ENCODE measurements at places on chromosomes 5 and 9.

DNA sequence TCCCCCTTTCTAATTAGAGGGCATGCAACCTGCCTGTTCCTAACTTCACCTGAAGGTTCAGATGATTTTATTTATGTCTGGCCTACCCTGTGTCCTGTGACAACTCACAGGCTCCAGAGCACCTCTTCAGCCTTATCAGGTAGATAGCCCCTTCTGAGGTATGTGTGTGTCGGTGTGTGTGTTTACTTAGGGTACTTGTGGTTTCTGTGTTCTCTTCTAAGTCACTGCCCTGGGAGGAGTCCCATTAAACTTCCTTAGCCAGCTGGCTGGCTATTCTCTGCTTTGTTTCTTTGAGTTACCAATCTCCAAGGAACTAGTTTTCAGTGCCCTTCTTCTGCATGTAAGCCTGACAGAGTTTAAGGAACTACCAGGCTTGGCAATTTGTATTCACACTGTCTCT lies 74.9 kb downstream of the UNC13B start:
- DNase-seq, result no peak

DNA sequence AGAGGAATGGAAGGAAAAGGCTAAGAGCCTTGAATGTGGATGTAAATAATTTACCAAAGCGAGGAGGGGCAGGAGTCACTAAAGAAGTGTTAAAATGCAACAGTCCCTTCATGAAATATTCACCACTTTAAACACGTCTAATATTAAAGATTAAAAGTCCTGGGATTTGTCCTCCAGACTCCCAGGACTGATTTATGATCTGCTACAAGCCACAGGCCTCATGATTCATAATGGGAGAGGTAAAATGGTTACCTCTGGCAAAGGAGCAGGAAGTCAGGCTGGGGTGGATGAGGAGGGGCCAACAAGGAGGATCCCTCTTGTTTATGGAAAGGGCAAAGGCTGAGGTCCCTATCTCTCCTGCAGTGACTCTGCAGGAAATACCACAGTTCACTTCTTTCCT lies 292.4 kb downstream of the TRIM32 start:
- DNase-seq, result peak; percentile 26

- DNase-seq, result no peak
These were observed 585.5 kb downstream of the TLE1 start for GRCh38 chr9:81103597-81104471.

GRCh38 chr5:2735996-2736395 lies 15.5 kb downstream of the IRX2 start:
- DNase-seq, result no peak

- no peak for DNase-seq
These were observed 29.1 kb upstream of the MEIKIN start for GRCh38 chr5:131974622-131974955.

GRCh38 chr5:32489791-32490562 lies 45.4 kb upstream of the ZFR start:
- DNase-seq, result no peak

DNA sequence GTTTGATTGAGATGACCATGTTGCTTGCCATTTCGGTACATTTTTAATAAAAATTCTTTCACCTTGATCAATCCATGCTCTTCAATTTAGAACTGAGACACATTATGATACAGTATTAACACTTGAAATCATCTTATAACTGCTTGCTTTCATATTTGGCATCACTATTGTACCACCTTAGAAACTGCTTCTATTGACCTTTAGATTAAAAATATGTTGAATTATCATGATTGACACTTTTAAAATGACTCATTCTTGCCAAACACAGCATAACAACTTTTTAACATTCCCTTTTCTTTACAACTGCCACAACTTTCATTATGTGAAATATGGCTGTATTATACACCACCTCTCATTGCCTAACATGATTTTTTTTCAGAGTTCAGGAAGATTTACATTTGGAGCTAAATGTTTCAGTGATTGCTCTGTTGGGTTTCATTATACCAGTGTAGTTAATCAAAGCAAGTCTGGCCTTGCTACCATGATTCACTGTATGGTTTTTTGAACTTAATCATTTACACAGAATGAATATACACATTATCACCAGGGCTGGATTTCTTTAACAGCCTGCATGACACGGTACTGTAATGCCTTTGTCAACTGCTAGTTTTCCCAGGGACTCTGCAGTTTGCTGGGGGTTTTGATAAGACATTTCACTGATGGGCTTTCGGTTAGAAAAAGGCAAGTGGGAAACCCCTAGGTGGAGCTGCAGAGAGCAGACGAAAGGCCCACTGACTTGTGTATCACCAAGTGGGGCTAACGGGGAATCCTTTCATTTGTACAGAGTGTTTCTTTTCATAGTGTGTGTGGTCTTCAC lies 93.6 kb upstream of the TLE4 start:
- DNase-seq, result peak; percentile 84

DNA sequence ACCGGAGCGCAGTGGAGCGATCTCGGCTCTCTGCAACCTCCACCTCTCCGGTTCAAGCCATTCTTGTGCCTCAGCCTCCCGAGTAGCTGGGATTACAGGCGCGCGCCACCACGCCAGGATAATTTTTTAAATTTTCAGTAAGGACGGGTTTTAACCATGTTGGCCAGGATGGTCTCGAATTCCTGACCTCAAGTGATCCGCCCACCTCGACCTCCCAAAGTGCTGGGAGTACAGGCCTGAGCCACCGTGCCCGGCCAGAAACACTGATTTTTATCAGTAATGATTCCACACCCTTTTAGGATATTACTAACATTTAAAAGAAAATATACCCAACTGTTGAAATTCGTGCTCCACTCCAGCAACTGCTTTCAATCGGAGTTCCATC lies 464 bp upstream of the FAM151B start:
- DNase-seq, result no peak

DNA sequence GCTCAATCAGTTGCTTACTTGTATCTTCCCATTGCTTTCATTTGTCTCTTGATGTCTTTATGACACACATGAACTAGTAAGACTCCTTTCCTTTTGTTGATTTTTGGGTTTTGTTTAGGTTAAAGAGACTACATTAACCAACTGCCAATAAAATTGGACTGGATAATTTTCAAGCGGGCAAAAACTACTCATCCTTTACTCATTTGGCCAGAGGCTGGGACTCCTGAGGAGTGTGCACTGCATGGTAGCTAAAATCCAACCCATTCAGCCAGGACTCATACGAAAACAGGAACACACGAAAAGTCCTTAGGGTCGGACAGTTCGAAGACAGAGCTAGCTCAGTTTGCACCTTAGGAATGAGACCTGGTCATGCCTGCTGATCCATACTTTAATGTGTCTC lies 6.0 kb downstream of the SLC46A2 start:
- DNase-seq, result no peak

DNA sequence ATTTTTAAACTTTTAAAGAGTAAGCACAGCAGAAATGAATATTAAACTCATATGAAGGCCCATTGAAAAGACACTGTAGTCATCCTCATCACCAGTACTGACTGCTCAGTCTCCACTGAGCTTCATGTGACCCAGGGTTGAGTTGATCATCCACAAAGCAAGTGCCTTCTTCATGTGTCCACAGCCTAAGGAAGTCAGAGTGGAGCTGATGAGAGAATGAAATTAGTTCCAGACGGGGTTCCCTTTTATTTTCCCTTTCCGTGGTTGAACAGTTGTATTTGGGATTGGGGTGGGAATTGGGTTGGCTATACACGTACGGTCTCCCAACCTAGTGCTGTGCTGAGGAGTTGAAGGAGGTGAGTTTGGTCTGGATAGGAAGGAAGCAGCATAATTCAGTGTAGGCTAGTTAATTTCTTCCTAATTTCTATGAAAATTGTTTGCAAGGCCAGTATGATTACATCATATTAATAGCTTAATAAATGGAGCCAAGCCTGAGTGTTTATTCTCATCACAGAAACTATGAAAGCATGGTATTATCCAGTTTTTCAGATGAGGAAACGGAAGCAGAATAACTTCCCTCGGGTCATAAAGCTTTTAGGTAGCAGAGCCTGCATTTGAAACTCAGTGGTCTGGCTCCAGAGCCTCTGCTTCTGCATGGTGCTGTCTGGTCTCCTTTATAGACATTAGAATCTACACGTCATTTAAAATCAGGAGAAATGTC lies 103.9 kb upstream of the DMRT1 start:
- DNase-seq, result no peak

- no peak for DNase-seq
These were observed 2.9 kb upstream of the MAML1 start for GRCh38 chr5:179729727-179730126.

- no peak for DNase-seq
These were observed 410.4 kb downstream of the KCTD16 start for GRCh38 chr5:144581044-144581443.

GRCh38 chr5:87885758-87886157 lies 382.9 kb downstream of the TMEM161B start:
- DNase-seq, result no peak

DNA sequence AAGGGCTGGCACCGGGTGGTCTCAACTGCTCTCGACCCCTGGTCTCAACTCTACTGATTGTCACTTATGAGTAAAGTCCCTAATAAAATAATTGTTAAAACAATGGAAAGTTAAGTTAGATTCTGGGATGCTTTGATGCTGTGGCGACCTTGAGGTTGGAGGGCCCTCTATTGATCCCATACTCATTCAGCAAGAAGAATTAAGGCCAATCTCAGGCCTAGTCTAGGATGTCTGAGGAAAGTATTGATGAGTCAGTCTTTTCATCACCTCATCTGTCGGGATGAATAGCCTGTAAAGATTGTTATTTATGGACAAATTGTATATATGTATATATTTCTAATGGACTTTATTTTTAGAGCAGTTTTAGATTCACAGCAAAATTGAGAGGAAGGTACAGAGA lies 50.8 kb downstream of the WDR36 start:
- no peak for DNase-seq

DNA sequence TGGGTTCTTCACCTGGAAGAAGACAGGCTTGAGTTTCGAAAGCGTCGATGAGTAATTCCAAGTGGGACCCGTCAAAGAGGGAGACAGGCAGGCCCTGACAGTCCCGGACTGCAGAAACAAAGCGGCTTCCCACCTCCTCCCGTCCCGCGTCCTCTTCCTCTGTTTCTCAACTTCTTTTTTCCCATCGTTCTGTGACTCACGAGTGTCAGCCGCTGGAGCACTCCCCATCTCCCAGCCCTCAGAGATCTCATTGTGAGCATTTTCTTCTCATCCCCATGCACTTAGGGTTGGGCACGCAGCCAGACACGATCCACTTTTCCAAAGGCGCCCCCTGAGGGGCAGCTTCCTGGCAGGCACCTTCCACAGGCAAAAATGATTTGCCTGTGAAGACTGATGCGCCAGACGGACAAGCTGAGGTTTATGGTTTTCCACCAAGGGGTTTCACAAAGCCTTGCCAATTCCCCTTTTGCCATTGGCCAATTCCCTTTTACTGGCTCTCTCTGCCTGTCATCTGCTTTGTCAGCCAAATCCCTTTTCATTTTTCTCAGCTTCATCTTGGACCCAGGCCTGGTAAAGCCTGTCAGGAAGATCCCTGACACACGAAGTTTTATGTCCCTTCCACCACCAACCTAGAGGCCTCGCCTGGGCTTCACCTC lies 86.5 kb upstream of the ANKRD55 start:
- DNase-seq, result no peak

DNA sequence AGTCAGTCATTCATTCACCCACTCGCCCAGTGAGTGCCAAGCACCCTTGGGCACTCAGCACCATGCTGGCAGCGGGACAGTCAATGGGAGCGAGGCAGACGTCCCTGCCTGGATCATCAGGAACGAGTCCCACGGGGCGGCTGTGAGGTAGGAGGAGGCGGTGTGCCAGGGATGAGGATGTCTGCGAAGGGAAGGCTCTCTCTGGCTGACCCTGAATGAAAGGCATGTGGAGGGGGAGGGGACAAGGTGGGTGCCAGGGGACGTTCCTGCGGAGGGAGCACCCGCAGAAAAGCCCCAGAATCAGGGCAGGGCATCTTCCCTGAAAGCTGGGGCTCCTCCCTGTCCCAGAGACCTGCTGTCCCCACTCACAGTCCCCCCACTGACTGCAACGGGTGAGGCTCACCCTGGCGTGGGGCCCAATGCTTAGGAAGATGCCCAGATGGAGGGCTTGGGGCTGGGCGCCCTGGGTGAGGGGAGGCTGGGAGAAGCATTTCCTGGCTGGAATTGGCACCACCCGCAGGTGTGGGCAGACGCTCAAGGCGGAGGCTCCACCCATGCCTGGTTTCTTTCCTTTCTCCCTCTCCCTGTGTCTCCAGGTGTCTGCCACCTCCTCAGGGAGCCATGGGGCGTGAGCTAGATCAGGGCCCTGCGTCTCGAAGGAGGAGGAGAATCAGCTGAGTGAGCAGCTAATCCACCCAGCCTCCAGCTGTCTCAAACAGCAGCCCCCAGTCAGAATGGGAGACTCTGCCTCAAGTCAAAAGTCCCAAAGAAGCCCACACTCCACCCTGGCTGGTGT lies 179.0 kb upstream of the PPP1R26 start:
- no peak for DNase-seq

GRCh38 chr5:162189719-162190118 lies 122.1 kb downstream of the GABRG2 start:
- DNase-seq, result no peak

- DNase-seq, result no peak
These were observed 408.3 kb downstream of the SH3GL2 start for GRCh38 chr9:17987189-17987588.

GRCh38 chr5:150181766-150182545 lies 7.9 kb upstream of the SLC6A7 start:
- no peak for DNase-seq

GRCh38 chr5:151601391-151601790 lies 10.3 kb upstream of the FAT2 start:
- no peak for DNase-seq

GRCh38 chr9:137502008-137502911 lies 43.1 kb upstream of the NSMF start:
- no peak for DNase-seq

DNA sequence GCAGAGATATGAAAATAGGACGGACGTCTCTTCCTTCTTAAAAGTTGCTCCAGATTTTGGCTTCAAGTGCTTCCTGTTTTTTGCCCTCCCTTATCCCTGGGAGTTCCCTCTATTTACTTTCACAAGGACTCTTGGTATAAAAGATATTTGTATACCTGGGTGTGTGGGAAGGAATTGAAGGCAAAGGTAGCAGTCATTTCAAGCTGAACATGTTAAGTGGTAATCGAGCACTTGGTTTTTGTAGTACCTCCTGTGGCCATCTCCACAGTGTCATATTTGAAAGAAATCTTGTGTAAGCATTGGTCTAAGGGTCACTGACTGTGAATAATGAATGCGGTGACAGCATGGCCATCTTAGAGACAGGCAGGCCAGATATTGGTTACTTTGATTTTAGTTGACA lies 593.6 kb downstream of the MTRR start:
- no peak for DNase-seq

DNA sequence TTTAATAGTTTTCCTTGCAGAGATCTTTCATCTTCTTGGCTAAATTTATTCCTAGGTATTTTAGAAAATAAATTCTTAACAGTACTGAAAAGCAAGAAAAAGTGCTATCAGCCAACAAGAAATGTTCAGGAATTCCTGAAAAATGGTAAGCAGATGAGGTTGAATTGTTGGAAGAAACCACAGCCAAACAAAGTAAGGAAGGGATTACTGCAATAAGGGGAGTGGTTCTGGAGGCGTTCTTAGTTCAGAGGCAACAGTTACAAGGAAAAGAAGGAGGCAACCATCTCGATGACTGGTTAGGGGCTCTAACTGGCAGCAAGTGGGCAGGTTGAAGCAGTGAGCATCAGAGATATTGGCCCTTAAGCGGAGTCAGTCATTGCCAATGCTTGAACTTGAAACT lies 12.8 kb upstream of the OR13J1 start:
- DNase-seq, result no peak

GRCh38 chr9:33818847-33819500 lies 2.0 kb downstream of the UBE2R2 start:
- no peak for DNase-seq

- no peak for DNase-seq
These were observed 57.9 kb downstream of the PLCXD3 start for GRCh38 chr5:41452506-41452905.

All from epithelial cell of prostate (primary cell).